Cardiac muscle cell (in vitro differentiated cells and primary cell): ENCODE measurements at places on chromosomes 2 and 18.

- DNase-seq = no peak
Observed at GRCh38 chr2:9249020-9249800, 42.6 kb downstream of the ASAP2 start.

GRCh38 chr2:197596766-197597165 lies 78.6 kb downstream of the RFTN2 start:
- no peak for DNase-seq

GRCh38 chr2:21289989-21290388 lies 166.2 kb downstream of the TDRD15 start:
- DNase-seq = no peak

GRCh38 chr2:39568561-39569006 lies 97.1 kb upstream of the TMEM178A start:
- DNase-seq = peak; percentile 83

- no peak for DNase-seq
Observed at GRCh38 chr2:19359456-19359855, 1.0 kb upstream of the OSR1 start.

- DNase-seq = no peak
Observed at GRCh38 chr2:16824472-16824871, 158.8 kb upstream of the CYRIA start.

DNA sequence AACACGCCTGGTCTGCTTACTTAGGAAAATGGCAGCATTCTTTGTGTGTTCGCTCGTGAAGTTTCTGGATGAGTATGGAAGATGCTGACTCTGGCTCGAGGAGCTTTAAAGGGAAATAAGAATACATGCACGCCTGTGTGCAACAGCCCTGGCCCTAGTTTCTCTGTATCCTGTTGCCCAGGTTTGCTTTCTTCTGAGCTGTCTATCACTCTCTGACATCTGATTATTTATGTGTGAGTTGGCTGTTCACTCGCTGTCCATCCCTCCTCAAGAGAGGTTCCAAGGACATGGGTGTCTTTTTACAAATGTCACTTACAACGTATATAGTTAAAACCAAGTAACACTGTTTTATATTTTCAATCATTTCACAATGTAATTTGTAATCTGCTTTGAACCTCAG lies 16.0 kb downstream of the SLC9A2 start:
- DNase-seq = no peak

DNA sequence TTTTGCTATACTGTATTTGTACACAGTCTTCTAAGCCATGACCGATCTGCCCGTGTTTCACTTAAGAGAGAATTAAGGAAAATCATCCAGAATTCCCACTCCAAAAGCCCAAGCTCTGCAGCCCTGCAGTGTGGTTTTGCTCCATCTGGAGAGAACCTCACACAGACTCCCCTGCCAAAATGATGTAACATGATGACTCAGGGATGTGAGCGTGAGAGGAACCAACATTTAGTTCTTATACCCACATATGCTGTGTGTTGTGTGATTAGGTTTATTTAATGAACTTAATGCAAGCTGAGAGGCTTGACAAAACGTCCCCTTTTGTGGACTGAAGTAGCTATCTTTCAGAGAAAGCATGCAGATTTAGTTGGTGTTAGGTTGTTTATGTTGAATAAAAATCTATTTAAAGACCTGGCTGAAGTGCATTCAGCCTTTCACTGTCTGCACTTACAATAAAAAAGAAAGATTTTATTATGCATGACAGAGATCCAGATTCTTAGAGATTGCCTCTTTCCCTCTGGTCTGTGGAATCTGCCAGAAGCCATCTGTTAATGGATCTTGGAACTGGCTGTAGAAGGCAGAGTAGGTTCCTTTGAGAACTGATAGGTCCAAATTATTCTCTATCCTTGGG lies 6.3 kb downstream of the RAB12 start:
- no peak for DNase-seq

DNA sequence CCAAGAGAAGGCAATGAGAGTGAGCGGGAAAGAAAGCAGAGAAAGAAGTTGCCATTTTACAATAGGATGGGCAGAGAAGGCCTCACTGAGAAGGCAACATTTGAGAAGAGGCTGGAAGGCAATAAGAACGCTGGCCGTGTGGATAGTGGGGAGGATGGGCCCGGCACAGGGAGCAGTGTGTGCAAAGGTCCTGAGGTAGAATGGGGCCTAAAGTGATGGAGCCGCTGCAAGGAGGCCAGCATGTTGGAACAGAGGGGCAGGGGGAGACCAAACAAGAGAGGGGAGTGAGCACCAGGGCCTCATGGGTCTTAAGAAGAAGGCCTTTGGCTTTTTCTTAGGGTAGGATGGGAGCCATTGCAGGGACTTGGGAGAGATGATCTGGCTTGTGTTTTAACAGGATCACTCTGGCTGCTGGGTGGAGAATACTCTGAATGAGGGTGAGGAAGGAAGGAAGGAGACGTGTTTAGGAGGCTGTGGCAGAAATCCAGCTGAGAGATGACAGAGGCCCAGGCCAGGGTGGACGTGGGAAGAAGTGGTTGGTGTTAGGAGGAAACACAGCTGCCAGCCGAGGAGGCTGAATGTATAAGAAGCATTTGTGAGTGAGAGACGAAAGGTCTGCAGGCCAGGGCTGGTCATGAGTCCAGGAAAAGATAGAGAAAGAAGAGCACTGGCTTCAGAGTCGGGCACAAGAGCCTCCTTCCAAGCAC lies 159.8 kb downstream of the KLHL29 start:
- no peak for DNase-seq

- no peak for DNase-seq
Observed at GRCh38 chr2:216082117-216082711, 495 bp downstream of the TMEM169 start.

- no peak for DNase-seq
Observed at GRCh38 chr2:48714245-48714644, 41.3 kb downstream of the LHCGR start.

DNA sequence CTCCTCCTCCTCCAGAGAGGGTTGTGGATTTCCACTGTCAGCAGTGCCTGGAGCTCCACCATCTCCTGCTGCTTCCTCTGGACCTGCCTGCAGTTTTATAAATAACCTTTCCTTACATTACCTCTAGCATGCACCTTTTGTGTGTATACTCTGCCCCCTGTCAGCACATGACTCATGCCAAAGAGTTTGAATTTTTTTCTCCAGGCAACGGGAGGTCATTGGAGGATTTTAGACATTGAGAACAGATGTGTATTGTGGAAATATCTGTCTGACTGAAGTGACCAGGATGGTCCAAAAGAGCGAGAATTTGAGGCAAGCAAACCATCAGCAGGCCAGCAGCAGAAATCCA lies 31.7 kb downstream of the IL37 start:
- DNase-seq = no peak

DNA sequence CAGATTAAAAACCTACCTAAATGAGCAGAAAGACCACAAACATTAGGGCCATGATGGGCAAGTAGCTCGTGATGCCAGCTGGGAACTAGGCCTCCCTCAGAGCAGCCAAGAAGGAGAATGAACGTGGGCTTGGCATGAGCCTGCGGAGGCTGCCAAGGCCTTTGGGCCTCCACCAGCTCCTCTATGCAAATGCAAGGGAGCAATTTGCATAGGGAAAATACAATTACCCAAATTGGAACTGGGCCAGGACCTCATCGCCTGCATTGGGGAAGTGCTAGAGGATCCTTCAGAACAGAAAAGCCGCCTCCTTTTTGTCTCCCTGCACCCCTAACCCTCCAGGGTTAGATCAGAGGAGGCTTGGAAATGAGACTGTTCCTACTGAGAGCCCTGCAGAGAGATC lies 326.4 kb downstream of the SMAD2 start:
- no peak for DNase-seq

GRCh38 chr2:205543262-205543843 lies 138.9 kb upstream of the NRP2 start:
- no peak for DNase-seq

GRCh38 chr2:138689705-138690104 lies 90.5 kb downstream of the NXPH2 start:
- DNase-seq = no peak

GRCh38 chr2:218392891-218393462 lies 6.7 kb upstream of the CTDSP1 start:
- no peak for DNase-seq

GRCh38 chr2:9805435-9806297 lies 37.6 kb upstream of the TAF1B start:
- DNase-seq = no peak

- peak; percentile 52 for DNase-seq
Observed at GRCh38 chr2:149561309-149561926, 26.2 kb downstream of the MMADHC start.

- DNase-seq = no peak
Observed at GRCh38 chr2:181224866-181225265, 232.3 kb upstream of the ITGA4 start.

DNA sequence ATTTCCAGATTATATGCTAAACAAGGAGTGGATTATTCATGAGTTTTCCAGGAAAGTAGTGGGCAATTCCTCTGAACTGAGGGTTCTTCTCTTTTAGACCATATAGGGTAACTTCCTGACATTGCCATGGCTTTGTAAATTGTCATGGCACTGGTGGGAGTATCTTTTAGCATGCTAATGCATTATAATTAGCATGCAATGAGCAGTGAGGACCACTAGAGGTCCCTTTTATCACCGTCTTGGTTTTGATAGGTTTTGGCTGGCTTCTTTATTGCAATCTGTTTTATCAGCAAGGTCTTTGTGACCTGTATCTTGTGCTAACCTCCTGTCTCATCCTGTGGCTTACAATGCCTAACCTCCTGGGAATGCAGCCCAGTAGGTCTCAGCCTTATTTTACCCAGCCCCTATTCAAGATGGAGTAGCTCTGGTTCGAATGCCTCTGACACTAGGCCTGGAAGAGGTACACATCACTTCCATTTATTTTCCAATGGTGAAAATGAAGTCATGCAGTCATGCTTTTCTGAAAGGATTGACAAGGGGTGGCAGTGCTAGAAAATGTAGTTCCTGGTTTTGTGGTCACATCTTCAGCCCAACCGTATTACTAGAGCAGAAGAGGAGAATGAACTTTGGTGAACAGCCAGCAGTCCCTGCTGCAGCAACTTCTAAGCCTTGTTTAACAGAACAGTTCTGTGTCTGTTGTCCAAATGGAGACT lies 26.6 kb upstream of the ITGA4 start:
- no peak for DNase-seq

- no peak for DNase-seq
Observed at GRCh38 chr18:54358495-54359040, 862 bp downstream of the C18orf54 start.

GRCh38 chr2:3313781-3314375 lies 63.7 kb downstream of the EIPR1 start:
- DNase-seq = no peak

DNA sequence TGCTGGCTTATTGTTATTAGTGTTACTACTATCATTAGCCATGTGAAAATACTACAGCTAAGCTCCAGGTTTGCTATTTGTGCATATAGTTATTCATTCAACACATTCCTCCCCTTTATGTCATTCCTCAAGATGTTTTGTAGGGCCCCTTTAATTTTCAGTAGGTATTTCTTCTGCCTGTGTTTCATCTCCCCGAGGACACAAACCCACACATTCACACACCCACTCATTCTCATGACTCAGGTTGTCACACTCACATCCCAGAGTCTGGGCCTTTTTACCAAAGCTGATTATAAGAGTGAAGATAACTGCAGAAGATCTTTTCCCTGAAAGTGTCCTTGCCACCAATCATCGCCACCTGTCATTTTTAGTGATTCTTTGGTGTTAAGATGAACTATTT lies 68.6 kb upstream of the SPOPL start:
- peak; percentile 4 for DNase-seq

GRCh38 chr2:123073371-123073770 lies 951.7 kb upstream of the CNTNAP5 start:
- DNase-seq = peak; percentile 49

DNA sequence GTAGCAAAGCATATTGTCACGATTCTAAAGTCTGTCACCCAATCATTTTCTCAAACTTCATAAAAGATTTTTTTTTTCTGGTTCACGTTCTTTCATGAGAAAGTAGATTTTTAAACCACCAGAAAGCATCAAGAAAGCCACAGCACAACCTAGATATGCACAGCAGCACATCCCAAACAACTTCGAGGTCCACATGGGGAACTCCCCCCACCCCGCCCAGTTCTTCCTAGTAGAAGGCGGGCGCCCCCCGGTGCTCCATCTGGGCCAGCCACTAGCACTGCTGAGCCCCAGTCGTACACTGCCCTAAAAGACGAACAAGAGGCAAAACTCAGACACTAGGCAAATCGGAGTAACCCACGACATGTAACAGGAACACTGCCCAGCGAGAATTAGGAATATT lies 15.5 kb downstream of the HDLBP start:
- DNase-seq = no peak
